Stimulated activated CD8-positive, alpha-beta memory T cell treated with anti-CD3 and anti-CD28 coated beads, Interleukin-15, amount 100 ng/mL, for 48 hours (primary cell): ENCODE measurements at places on chromosomes 3 and 15.

- DNase-seq = no peak
These were observed 52.4 kb upstream of the CMSS1 start for GRCh38 chr3:99765042-99765942.

DNA sequence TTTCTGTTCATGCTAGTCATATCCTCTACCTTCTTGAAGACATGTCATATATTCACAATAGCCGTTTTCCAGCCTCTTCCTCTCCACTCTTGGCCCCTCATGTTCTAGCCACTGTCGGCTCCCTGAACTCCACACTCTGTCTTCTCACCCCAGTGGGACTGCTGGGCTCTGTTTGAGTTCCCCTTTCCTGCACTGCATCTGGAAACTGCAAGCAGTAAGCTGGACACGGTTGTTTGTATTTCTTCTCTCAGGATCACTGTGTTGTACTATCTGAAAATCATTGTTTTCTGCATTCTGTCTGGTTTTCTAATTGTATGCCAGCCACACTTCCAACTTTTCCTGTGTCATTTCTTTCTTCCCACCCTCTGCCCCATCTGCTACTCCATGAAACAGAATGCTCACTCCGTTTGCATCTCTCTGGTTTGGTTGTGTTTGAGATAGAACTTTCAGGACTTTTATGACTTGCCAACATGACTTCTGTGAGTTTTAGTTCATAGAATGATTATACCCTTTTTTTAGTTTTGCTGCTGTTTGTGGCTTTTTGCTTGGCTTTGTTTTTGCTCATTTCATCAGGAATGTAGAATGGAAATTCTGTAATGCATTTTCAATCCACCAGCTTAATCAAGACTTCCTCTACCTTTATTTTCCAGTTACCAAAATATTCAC is 192.3 kb downstream of the PLCL2 start:
- DNase-seq = no peak

- no peak for DNase-seq
These were observed 38.1 kb downstream of the FOXL2 start for GRCh38 chr3:138908846-138909245.

DNA sequence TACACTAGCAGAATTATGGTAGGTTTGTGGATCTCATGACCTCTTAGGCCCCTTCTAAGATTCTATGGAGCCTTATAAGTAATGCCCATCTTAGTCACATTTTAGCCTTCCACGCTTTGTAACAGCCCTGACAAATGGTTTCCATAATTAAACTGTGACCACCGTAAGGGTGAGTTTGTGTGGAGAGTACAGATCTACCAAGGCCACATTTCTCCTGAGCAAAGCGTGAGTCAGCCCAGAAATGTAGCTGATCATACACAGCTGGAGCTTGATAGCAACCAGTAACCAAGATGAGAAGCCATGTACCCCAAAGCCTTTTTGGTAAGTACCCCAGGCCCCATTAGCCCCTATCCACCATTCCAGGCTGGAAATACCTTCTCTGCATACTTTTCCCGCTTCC is 31.7 kb downstream of the CHAC1 start:
- DNase-seq = no peak

DNA sequence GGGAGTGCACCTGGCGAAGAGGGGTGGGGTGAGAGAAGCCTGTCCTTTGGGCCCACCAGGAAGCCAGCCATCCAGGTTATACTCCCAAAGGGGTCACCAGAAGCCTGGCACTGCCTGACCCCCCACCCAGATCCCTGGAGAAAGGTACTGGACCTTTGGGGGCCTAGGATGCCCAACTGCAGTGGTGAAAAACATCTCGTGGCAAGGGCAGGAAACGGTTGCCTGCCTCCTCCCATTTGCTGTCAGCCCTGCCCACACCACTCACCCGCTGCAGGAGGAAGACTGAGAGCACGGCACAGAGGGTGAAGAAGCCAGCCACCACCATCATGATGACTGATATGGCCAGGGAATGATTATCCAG is 2.2 kb upstream of the ULK3 start:
- DNase-seq = peak; percentile 36

GRCh38 chr3:118227191-118227590 is 807.5 kb downstream of the IGSF11 start:
- no peak for DNase-seq

DNA sequence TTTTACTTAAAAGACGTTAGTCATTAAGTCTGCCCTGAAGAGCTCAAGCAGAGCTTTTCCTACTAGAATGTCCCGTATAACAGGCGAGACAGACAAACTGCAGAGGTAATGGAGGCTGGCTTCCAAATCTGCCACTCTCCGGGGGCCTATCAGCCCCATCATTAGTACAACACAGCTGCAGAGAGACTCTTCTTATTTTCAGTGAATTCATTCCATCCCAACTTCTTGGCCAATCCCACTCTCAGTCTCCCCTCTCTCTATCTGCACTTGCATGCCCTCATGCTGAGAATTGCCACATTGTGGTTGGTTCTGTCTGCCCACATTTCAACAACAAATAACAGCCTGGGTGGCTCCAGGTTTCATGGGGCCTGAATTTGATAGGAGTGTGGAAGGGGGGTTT is 412.7 kb downstream of the ERC2 start:
- DNase-seq = no peak

- DNase-seq = no peak
These were observed 389.5 kb downstream of the LRTM1 start for GRCh38 chr3:54538346-54538745.

GRCh38 chr3:120088622-120089021 is 5.6 kb downstream of the GSK3B start:
- no peak for DNase-seq

GRCh38 chr3:13880811-13881156 is 913 bp upstream of the WNT7A start:
- DNase-seq = no peak

DNA sequence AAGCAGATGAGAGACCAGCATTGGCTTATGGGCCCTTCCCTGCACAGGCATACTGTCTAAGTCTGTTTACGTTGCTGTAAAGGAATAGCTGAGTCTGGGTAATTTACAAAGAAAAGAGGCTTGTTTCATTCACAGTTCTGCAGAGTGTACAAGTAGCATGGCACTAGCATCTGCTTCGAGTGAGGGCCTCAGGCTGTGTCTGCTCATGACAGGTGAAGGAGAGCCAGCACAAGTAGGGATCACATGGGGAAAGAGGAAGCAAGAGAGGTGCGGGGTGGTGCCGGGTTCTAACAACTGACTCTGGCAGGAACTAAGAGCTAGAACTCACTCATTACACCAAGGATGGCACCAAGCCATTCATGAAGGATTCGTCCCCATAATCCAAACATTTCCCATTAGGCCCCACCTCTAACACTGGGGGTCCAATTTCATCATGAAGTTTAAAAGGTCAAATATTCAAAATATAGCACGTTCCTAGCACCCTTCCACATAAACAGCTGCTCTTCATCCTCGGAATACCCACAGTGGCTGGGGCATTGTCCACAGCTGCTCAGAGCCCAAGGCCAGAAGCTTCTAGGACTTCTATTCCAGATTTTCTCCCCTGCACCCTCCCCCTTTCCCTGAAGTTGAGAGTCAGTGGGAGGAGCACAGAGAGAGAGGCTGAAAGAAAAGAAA is 5.6 kb downstream of the RTP3 start:
- no peak for DNase-seq

DNA sequence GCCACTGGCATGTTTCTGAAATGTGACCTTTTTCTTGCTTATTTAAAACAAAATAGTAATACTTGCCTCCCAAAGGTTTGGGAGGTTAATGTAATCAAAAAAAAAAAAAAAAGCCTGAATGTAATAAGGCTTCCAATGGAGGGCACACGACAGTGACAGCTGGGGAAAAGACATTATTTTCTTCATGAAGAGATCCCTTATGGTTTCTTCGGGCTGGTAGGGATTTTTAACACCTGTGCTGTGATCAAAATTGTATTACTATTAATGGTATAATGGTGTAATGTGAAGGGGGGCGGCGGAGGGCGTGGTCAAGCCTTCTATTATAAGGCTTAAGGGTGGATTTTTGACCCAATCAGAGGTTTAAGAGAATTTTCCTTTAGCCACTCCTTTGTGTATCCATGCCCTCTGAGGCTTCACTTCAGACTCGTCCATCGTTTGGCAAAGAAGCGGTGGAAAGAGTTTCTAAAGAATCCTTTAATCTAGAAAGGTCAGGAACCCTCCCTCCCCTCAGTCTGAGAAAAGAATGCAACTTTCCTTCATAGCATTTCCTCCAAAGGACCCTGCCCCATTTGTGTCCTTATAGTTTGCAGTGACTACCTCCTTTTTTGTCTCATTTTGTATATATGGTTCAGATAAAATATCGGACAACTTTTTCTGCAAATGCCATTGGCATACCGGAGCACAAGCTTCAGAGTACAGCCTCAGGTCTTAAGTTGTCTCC is 89.5 kb upstream of the CHD2 start:
- no peak for DNase-seq

- no peak for DNase-seq
These were observed 46.5 kb upstream of the ICE2 start for GRCh38 chr15:60525341-60526039.

GRCh38 chr15:63395730-63396151 is 14.1 kb upstream of the CA12 start:
- no peak for DNase-seq

DNA sequence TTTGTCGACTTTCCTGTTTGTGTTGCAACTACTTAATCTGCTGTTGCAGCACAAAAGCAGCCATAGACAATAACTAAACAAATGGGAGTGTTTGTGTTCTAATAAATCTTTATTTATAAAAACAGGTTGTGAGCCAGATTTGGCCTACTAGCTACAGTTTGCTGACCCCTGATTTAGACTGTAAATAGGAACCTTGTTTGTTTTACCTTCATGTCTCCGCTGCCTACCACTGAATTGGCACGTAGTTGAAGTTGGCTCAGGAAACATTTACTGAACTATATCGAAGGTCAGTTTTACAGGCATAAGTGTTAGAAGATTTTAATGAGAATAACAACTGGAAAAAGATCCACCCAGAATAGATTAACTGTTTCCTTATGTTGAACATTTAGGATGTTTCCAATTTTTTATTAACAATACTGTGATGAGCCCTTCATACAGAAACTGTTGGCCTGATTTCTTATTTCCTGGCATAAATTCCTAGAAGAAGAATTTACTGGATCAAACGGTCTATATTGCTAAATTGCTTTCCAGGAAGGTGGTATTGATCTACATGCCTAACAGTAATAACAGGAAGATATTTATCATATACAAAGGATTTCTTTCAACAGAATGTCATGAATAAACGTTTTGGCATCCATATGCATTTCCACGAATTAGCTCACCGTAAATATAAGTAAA is 156.2 kb upstream of the NR2E3 start:
- DNase-seq = no peak

GRCh38 chr3:10926811-10927521 is 65.6 kb upstream of the SLC6A1 start:
- DNase-seq = no peak

- DNase-seq = no peak
These were observed 769.5 kb downstream of the GRM7 start for GRCh38 chr3:7630351-7630911.

DNA sequence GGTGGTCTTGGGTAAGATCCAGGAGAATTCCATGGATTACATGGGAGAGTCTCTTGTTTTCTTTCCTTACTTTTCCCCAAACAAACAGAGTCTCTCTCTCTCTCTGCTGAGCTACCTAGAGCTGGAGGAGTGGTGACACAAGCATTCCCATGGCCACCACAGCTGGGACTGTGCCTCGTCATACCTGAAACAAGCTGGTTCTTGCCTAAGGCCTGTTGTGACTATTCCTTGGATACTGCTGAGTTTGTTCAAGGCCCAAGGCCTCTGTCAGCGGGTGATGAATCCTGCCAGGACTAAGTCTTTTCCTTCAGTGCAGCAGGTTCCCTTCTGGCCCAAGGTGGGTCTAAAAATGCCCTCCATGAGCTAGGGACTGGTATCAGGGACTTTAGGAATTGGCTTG is 378.1 kb upstream of the ZNF385D start:
- no peak for DNase-seq

- DNase-seq = no peak
These were observed 5.9 kb upstream of the FAM3D start for GRCh38 chr3:58672451-58672850.

- no peak for DNase-seq
These were observed 98.0 kb downstream of the ATG7 start for GRCh38 chr3:11370191-11370590.

- DNase-seq = no peak
These were observed 131.6 kb downstream of the C3orf70 start for GRCh38 chr3:185021256-185021655.

GRCh38 chr15:40297356-40297755 is 10.4 kb downstream of the PLCB2 start:
- no peak for DNase-seq

DNA sequence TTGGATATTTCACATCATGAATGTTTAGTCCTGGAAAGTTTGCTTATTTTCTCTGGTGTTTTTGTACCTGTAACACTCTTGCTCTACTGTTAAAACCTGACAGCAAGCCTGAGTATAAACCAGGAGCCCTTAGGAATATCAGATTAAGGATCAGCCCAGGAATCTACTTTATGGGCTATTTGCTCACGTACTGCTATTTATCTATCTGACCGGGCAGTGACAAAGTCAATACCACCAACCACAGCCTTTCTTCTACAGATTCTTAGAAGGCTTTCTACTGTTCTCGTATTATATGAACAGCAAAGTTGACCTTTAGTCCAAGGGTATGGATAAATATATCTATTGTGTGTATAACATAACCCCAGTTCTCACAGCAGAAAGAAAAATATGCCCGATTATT is 521.2 kb downstream of the RBMS3 start:
- DNase-seq = no peak

DNA sequence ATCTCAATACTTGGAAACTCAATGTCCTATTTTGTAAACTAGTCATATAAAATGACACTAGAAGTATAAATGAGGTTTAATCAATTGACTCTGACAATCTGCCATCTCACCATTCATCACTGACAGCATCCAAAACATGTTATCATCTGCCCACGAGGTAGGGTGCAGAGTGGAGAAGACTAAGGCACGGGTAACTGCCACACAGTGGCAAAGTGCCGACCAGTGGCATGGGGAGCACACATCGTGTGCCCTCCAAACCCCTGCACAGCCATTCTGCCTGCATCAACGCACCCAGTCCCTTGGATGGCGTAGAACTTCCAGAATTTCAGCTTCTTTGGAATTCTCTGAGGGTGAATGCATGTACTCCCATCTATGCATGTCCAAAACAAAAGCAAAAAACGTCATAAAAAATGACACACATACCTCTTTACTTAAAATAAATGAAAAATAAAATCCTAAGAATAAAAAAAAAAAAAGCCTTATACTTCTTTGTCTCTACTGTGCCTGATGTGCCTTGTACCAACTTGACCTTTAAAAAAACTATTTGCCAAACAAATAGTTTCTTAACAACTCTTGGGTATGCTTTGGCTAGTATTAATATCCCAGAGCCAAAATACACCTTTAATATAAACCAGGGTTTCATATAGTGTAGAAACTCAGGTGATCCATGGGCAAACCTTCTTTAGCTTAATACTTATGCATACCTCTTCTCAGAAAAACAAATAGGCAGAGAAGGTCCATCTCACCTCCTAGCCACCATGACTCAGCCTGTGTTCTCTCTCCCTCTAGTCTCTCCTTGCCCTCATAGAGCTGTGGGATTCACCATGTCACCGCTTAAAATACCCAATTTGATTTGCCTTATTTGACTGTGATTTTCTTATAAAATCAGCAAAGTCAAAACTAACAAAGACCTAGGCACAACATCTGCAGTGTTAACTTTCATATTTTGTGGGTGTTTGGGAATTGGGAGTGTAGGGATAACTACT is 12.7 kb downstream of the CPOX start:
- no peak for DNase-seq
